ENCODE measurements at places on chromosomes 12 and 14.

DNA sequence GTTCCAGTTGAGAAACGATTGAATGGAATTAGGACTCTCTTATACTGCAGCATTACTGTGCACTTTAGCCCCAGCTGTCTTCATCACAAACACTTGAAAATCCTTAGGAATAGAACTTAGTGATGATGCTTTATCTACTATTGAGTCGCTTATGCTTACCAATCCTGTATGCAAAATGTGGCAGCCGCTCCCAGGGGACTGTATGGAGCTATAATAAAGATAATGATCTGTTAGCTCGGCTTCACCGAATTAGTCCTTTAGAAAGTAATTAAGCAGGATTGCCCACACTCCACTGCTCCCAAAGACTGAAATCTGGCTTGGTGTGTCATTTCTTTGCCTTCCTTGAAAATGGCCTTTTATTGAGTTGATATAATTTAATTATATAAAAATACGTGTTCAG, 10.6 kb downstream of the EML1 start:
- no peak for DNase-seq

DNA sequence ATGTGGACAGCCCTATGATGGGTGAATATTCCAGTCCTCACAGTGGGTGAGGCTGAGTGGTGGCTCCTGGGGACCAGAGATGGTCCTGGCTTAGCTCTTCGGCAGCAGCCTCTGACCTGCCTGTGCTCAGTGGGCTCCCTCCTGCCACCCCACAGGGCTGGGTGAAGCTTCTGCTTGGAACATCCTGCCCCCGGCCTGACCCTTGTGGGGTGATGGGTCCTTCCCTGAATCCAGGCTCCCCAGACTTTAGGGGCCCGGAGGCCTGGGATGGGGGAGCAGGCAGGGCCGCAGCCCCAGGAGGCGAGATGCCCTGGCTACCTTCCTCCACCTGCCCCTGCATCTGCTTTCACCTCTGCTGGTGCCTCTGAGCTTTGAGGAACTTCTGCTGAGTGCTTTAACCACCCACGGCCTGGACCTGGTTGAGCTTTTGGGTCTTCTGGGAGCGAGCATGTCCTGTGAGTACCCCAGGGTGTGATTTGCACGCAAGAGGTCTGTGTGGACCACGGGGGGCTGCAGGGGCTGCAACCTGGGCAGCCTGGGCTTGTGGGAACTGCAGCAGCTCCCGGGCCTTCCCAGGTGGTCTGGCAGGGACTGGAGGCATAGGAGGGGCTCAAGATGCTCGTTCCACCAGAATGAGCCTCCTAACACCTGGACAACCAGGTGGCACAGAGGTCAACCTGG, 159.5 kb downstream of the KIF26A start:
- no peak for DNase-seq

GRCh38 chr12:110271015-110271414, 10.0 kb upstream of the ATP2A2 start:
- no peak for DNase-seq

GRCh38 chr12:65493913-65494245, 215.4 kb downstream of the MSRB3 start:
- no peak for DNase-seq

DNA sequence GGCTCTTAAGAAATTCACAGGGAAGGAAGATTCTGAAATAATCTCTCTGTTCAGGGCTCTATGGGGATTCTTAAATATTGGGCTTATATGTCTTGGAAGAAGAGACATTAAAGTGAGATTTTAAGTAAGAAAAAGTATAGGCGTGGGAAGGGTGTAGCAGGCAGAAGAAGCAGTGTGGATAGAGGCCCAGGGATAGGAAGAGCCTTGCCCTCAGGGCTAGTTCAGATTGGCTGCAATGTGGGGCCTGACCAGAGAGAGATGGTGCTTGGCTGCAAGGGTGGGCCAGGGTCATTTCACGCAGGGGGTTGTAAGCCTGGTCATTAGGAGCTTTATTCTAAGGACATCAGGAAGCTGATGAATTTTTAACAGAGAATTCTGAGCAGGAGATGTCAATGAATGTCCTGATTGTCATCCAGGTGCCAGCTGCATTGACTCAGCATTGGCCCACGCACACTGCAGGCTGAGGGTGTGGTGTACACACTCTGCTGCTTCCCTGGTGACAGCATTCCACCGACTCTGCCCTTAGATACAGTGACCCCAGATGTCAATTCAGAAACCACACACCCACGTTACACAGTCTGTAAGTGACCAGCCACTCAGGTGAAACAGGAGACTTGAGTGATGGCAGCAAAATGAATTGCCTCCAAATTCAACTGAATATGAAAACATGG, 582.5 kb downstream of the NRXN3 start:
- no peak for DNase-seq

GRCh38 chr12:32435921-32436705, 36.8 kb downstream of the FGD4 start:
- DNase-seq = no peak

DNA sequence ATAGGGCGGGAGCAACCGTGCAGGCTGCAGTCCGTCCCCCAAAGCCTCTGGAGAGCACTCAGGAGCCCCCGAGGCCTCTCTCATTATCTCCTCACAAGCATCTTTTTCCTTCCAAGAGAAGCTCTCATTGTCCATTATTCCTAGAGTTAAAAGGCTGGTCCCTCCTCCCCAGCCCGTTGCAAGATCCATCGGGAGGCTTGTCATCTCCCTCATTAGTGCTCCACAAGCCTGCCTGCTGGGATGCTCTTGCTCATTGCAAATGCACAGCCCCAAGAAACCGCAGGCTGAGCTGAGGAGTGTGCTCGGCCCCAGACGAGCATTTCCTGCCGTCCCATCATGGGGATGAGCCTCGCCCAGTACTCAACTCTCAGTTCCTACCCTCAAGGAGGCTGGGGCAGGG, 23.3 kb downstream of the NUAK1 start:
- DNase-seq = no peak

DNA sequence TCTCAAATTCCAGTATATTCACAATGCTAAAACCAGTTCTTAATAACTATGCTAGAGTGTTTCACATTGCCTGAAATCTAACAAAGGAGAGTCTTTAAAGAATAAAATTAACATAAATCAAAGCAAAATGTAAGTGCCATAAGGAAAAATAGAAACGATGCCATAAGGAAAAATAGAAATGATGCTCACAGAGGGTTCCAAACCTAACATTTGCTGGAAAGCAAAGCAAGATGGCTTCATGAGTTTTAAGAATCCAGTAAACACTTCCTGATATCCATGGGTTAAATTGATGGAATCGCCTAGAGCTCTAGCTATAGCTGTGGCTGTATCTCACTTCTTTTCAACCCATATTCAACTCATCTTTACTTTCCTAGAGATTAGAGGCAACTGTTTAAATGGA, 63.9 kb downstream of the GPR68 start:
- no peak for DNase-seq

- DNase-seq = no peak
Observed at GRCh38 chr12:132210223-132211055, 66.2 kb downstream of the NOC4L start.

DNA sequence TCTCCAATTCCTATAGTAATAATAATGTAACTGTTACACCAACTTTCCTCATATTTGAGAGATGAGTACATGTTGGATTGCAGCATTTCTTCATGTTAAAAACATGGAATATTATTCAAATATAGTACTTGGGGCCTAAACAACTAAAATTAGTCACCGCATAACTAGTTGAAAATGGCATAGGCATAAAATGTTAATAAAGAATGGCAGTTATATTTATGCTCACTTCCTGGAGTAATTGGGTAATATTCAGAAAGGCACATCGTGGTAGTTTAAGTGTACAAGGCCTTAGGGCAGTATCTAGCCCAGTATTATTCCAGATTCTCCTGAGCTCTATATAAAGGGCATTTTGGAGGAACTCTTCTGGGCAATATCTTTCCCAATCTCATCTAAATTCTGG, 46.0 kb downstream of the ERGIC2 start:
- DNase-seq = no peak

- no peak for DNase-seq
Observed at GRCh38 chr14:57736391-57736790, 129.5 kb downstream of the SLC35F4 start.

- DNase-seq = no peak
Observed at GRCh38 chr12:95874452-95874851, 15.7 kb downstream of the SNRPF start.

- no peak for DNase-seq
Observed at GRCh38 chr14:42163136-42163535, 556.5 kb downstream of the LRFN5 start.

DNA sequence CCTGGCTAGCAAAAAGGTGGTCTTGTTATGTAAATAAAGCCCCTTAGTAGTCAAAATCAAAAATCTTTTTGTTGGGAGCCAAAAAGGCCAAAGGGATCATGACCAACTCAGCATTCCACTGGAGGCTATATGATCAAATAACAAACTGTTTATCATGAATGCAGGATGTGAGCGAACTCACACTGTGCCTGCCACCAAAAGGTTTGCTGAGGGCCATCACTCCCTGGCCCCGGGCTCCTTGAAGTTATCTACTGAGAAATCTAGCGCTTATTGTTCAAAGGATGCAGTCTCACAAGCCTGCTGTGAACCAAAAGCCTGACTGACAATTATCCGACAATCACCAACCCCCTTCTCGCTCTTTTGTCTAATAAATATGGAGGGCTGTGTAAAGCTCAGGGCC, 107.2 kb upstream of the DDHD1 start:
- DNase-seq = no peak

DNA sequence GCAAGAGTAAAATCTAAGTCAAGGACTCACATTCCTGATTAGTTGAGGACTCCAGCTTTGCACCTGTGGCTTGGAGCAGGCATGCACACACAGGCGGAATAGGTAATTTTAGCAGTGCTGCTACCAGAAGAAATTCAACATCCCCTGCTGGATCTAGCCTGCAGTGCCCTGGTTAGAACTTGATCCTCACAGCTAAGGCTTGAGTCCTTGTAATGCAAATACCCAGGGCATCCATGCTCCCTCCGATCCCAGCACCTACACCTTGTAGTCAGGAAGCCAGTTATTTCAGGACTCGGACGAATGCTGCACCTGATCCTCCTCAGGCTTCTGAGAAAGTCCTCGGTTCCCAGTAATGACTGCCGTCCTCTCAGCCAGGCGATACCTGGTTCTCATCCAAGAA, 309.0 kb upstream of the AMIGO2 start:
- DNase-seq = no peak

DNA sequence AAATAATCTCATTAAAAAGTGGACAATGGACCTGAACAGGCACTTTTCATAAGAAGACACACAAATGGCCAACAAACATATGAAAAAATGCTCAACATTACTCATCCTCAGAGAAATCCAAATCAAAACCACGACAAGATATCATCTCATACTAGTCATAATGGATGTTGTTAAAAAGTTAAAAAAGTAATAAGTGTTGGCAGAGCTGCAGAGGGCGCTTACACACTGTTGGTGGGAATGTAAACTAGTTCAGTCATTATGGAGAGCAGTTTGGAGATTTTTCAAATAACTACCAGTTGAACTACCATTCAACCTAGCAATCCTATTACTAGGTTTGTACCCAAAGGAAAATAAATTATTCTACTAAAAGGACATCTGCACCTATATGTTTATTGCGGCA, 47.2 kb downstream of the FOXG1 start:
- DNase-seq = peak; percentile 18

- DNase-seq = no peak
Observed at GRCh38 chr12:87667378-87667777, 361.8 kb downstream of the C12orf50 start.

DNA sequence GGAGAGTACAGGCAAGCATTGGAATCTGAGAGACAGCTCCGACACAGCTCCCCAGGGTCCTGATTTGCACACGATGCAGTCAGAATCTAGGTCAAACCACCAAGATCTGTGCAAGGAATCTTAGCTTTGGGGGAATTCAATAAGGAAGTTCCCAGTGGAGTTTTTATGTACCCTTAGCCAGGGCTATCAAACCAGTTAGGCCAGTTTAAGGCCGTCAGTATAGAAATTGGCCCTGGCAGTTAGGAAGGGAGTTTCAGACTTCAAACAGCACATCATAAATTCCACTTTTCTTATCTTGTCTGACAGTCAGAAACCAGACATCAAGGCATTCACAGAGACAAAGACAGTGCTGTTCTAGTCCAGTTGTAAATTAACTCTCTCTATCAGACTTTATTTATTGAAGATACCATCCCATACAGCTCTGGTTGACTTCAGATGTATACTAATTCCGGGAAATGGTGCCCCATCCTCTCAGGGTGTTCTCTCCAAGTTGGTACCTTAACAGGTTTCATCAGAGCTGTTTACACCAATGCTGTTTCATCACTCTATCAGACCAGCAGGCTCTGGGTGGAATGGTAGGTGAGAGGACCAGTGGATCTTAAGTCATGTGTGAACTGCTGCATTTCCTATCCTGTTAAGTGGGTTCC, 157.5 kb upstream of the ATF7IP start:
- DNase-seq = no peak

GRCh38 chr12:104712968-104713367, 245.1 kb downstream of the SLC41A2 start:
- no peak for DNase-seq

DNA sequence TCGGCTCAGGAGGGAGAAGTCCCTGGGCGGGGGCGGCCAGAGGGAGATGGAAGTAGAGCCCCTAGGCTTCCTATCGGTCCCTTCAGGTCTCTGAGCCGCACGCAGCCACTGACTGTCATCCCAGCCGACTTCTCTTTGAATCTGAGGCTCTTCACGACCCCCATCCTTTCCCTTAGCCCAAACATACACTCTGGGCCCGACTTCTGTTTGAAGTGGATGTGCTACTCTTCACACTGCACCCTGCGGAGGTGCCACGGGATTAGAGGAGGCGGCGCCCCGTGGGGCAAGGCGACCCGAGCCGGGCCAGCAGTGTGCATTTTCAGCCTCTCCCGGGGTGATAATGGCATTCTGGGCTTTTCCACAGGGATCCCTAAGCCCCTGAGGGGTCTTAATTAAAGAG, 6.0 kb upstream of the DACT1 start:
- DNase-seq = no peak

GRCh38 chr12:12272869-12273268, 6.0 kb upstream of the LRP6 start:
- DNase-seq = no peak

GRCh38 chr14:84323978-84324377, 1206.0 kb upstream of the FLRT2 start:
- no peak for DNase-seq

GRCh38 chr14:52934762-52935161, 16.1 kb downstream of the FERMT2 start:
- DNase-seq = no peak

DNA sequence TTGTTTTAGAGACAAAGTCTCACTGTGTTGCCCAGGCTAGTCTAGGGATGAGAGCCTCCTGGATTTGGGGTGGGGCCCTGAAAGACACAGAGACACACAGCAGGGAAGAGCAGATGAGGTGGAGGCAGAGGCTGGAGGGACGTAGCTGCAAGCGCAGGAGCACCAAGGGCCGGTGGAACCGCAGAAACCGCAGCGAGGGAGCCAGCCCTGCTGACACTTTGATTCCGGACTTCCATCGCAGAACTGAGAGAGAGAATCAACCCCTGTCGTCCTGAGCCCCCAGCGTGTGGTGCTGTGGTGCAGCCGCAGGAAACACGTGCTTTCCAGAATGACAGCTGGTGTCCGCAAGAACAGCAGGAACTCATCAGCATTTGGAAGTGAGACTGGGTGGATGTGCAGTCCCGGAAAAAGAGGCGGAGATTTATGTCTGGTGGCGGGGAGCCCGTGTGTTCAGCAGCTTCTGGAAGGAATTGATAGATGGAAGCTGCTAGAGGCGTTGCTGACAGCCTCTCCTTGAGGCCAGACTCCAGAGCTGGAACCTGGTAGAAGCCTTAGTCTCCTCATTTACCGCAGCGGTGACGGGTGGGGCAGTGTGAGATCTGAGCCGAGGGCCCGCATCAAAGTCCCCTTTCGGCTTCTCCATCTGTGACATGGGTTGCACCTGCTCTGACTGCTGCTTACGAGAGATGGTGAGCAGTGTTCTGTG, 21.9 kb upstream of the KLC1 start:
- DNase-seq = peak; percentile 55

- DNase-seq = no peak
Observed at GRCh38 chr12:67721248-67721647, 72.7 kb downstream of the DYRK2 start.

All from HS-5 (cell line).